ENCODE measurements at places on chromosomes 4 and X.

GRCh38 chr4:174537634-174538033 lies 15.3 kb upstream of the HPGD start:
- no peak for DNase-seq

DNA sequence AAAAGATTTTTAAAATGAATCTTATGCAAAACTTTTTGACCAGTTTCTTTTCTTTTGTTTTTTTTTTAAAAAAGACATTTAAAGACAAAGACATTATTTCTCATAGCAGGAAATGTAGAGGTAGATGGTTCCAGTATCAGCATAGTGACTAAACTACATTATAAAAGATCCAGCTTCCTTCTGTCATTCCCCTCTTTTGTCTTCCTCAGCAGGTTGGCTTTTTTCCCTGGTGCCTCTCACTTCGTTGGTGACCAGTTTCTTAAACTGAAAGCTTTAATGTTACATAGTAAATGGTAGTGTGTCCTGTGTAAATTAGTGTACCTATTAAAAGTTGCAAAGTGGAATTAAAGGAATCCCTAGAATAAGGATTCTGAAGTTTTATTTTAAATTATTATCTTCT lies 36.1 kb downstream of the DCK start:
- no peak for DNase-seq

GRCh38 chrX:32524385-32524784 lies 687.0 kb downstream of the DMD start:
- DNase-seq = no peak

- no peak for DNase-seq
Observed at GRCh38 chr4:38787693-38788092, 4.9 kb upstream of the TLR10 start.

DNA sequence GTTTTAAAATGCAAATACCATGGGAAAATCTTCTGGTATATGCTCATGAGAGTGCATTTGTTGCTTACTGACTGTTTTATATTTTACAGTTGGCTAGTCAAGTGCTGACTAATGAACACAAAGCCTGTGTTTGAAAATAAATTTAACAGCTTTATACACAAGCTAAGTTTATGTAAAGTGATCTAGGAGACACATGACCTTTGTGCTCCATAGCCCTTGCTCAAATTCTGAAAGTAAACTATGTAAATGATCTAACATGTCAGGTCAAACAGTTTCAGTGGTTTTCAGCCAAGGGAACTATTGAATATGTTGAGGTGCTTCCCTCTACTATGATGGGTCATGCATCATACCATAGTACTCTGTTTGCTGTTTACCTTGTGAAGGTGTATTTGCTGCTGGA lies 36.7 kb downstream of the DIAPH2 start:
- DNase-seq = no peak

- DNase-seq = no peak
Observed at GRCh38 chr4:161937596-161937995, 226.2 kb downstream of the FSTL5 start.

- no peak for DNase-seq
Observed at GRCh38 chr4:588351-588849, 12.3 kb upstream of the TMEM271 start.

GRCh38 chr4:148454835-148455234 lies 12.6 kb upstream of the NR3C2 start:
- DNase-seq = no peak

GRCh38 chr4:120633810-120634209 lies 288.7 kb downstream of the PRDM5 start:
- DNase-seq = no peak

- no peak for DNase-seq
Observed at GRCh38 chr4:127188847-127189246, 443.9 kb upstream of the INTU start.

DNA sequence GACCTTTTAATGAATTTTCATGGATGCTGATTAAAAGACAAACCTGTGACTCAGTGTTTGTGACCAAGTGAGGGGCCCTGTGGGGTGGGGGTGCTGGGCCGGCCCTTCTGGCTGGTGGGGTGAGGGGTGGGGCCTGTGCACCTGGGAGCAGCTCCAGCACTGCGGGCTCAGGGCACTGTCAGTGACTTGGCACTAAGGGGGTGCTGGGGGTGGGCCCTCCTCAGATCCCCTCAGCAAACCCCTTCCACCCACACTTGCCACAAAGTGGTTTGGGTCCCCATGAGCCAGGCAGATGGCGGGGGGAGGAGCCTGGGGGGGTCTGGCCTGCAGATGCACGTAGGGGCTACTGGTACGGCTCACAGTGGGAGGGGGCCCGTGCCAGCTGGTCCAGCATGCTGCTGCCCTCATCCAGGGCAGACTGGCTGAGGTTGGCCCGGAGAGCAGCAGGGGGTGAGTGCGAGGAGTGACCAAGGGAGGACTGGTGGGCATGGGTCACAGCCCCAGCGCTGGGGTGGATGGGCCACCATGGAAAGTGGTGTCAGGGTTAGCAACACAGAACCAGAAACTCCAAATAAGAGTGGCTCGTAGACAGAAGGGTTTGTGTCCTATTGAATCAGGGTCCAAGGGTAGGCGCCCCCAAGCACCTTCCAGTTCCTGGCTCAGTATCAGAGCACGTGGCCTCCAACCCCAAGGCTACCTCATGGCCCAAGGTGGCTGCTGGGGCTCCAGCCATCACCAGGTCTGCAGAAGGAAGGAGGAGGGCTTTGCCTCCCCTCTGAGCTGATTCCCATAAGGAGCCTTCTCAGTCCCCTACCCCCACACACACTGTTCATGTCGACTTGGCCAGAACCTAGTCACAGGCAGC lies 10.1 kb downstream of the NKX1-1 start:
- DNase-seq = no peak

GRCh38 chr4:6148506-6149205 lies 51.7 kb downstream of the JAKMIP1 start:
- no peak for DNase-seq

GRCh38 chr4:30837131-30837539 lies 117.0 kb downstream of the PCDH7 start:
- no peak for DNase-seq

DNA sequence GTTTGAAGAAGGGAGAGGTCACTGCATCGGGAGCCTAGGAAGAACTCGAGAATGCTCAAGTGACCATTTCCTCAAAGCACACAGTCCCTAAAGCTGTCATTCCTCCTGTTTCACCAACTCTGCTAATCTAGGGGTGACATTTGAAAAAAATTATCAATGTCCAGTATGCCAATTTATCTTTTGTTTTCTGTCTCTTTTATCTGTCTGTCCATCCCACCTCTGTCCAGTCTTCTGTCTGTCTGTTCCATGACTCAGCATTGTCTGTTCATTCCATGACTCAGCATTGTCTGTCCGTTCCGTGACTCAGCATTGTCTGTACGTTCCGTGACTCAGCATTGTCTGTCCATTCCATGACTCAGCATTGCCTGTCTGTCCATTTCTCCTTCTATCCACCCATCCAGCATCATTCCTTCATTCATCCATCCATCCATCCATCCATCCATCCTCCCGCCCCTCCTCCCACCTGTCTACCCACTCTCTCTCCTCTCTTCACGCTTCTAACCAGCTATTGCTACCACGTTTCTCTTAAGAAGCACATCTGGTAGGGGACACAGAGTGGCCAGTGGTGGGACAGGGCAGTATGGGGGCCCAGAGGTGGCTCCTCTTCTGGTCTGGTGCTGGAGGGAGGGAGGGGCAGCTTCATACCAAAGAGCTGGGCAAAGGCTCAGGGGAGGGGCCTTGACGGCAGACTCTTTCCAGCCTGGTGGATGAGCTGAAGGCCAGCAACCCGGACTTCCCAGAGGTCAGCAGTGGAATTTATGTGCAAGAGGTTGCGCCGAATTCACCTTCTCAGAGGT lies 34.1 kb downstream of the HTRA3 start:
- peak; percentile 39 for DNase-seq

DNA sequence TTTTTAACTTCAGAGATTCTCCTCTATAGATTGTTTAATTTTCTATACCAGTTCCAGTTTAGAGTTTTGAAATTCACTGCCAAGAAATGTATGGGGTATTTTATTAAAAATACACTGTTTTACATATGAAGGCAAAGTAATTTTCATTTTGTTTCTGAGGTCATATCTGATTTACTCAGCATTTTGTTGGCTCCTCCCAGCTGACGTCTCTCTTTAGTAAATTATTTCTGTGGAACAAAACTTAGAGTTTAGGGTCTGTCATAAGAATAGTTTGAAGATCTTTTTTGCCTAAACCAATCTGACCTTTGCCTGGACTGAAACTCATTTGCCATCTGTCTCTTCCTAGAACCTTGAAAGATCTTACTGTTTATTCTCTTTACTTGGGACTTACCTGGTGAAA lies 16.9 kb downstream of the FNIP2 start:
- no peak for DNase-seq

GRCh38 chrX:71168134-71168533 lies 23.5 kb downstream of the NLGN3 start:
- DNase-seq = no peak
